Left lung (tissue), 14 donors: ENCODE measurements at places on chromosomes 13 and 19. TPM values are rescaled to one million over a fixed set of nuclear protein-coding genes. Genes with fewer than 3 reads are reported as not detected.

RFPL4AL1 gene
- not detected for total RNA-seq

CNMD gene
- not detected for total RNA-seq

KLHL1 gene
- total RNA-seq: not detected

ZBTB32 gene
- 0.31 TPM for total RNA-seq

UPF3A gene
- 42.6 TPM for total RNA-seq

JAK3 gene
- total RNA-seq: 7.9 TPM

DMPK gene
- 50.0 TPM for total RNA-seq

CHST8 gene
- total RNA-seq: 0.47 TPM

KLK5 gene
- total RNA-seq: not detected

APOC4 gene
- total RNA-seq: not detected

C19orf85 gene
- total RNA-seq: not detected

CACNG7 gene
- total RNA-seq: not detected

ZNF728 gene
- total RNA-seq: 0.71 TPM

KLC3 gene
- total RNA-seq: 1.9 TPM

LIM2 gene
- total RNA-seq: not detected

FPR3 gene
- total RNA-seq: 75.0 TPM

FGF21 gene
- total RNA-seq: not detected

CEACAM1 gene
- 24.0 TPM for total RNA-seq

P2RY11 gene
- total RNA-seq: 8.4 TPM

FREM2 gene
- 15.0 TPM for total RNA-seq

MISP3 gene
- 6.3 TPM for total RNA-seq

KIR2DL4 gene
- not detected for total RNA-seq
